ENCODE measurements at places on chromosomes 2 and 18.

DNA sequence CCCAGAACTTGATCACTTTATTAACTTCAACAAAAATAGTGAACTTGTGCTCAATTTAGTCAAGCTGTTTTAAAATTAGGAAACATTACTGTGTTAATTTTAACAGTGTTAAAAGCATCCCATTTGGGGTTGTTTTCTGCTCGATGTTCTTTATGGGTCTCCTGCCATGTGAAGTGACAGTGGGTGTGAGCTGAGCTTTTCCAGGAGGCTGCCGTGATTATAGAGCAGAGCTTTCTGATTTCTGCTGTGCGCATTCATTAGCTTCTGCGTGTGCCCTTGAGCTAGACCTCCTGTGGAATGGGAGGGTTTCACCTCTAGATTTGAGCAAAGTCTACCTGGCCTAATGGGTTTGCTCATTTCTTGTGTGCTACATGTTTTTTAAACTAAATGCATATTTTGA lies 121.5 kb downstream of the WDSUB1 start:
- DNase-seq = no peak

- DNase-seq = no peak
Observed at GRCh38 chr2:196551014-196551413, 88.5 kb upstream of the CCDC150 start.

- DNase-seq = no peak
Observed at GRCh38 chr18:64707052-64707451, 558.2 kb upstream of the LINC00305 start.

DNA sequence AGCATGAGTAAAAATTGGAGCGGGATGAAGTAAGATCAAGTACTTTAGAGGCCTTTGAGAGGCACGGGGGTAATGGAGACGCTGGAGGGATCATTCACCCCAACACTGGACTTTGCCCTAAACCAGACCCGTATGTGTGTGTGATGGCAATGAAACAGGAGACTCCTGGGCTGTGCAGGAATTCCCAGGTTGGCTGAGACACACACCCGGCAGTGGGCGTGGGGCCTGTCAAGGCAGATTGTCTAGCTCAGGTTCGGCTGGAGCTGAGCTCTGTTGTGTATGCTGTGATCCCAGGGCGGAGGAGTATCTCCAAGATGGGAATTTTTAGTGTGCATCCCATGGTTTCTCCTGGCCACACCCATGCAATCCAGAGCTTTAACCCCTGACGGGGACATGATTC lies 83.2 kb upstream of the MC2R start:
- DNase-seq = no peak

GRCh38 chr2:61660511-61661388 lies 122.6 kb upstream of the XPO1 start:
- DNase-seq = no peak

DNA sequence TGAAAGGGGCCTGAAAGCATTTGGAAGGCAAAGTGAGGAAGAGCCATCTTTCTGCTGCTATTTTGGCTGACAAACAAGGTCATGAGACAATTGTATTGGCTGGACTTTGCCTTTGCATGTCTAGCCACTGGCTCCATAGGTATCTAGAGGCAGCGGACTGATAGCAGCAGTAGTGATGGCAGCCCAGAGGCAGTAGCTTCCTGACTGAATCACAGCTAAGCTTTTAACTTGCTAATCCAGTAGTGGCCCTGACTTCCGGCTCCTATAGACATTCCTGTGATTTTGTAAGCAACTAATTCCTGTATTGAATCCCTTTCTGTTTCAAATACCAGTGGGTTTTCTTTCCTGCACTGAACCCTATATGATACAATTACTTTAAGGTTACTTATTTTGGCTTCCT lies 69.8 kb upstream of the PDE1A start:
- no peak for DNase-seq

- DNase-seq = no peak
Observed at GRCh38 chr2:31097962-31098613, 40.2 kb downstream of the GALNT14 start.

GRCh38 chr2:237026981-237027711 lies 58.5 kb upstream of the COPS8 start:
- no peak for DNase-seq

DNA sequence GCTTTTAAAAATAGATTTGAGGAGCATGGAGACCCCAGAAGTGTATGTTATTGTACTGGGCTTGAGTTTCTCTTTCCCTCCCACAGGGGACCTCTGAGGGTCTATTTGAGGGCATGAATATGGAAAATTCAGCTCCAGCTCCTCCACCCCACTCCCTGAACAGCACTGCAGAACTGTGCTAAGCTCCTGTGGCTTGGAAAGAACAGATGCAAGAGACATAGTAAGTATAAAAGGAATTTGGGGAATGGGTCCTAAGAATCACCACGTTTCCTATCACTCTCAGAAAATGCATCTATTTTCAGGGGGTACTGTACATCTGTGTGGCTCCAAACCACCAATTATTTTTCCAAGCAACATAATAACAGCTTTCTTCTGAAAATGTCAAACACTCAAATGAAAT lies 416.1 kb downstream of the ZNF521 start:
- DNase-seq = no peak

DNA sequence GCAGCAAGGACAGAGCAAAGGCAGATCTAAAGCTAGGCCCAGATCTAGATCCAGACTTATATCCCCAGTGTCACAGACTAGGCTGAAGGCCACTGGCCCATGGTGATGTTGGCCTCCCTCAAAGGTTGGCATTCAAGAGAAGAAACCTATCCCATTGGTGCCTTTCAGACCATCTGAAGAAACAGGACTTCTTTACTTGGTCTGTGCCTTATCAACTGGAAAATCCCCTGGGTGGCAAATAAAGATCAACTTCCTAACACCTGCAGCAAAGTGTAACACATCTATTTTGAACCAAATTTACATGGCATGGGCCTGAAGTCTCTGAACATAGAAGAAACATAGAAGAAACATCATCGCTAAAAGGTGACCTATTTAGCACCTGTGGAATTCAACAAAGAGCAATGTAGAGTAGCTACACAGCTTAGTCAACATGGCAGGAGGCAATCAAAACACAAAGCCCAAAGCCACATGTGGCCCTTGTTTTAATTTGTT lies 35.8 kb downstream of the METTL4 start:
- DNase-seq = no peak

- no peak for DNase-seq
Observed at GRCh38 chr2:69200107-69200520, 186.9 kb downstream of the GFPT1 start.

- no peak for DNase-seq
Observed at GRCh38 chr2:240585101-240585500, 1.4 kb upstream of the CAPN10 start.

DNA sequence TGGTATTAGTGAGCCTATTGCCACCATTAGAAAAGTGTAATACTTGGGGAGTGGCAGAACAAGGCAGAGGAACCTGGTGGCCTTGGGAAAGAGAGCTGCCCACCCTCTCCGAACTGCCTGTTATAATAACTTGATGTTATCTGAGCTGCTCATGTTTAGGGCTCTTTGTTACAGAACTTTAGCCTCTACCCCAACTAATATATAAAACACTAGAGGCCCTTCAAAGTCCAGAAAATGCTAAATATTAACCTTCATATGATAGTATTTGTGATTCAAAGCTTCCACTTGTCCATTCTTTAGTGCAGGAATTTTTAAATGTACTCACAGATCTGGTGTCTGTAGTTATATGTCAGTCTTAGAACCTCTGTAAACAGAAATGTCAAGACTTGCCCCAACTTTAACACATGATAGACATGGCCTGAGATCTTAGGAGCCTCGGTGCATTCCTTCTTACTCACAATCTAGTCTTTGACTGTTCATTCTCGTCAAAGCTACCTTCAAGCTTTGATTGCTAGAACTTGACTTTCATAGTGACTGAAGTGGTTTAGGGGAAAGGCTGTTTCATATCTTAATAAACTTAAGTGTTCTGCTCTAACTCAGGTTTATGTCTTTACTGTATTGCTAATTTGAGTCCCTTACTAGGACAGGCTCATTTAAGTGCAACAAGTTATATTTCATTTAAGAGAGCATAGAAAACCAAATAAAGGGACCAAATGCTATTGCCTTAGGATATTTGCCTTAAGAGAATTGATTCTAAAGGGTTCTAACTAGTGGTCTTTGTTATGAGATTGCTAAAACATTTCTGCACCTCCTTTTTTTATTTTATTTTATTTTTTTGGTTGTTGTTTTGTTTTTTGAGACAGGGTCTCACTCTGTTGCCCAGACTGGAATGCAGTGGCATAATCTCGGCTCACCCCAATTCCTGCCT lies 41.6 kb downstream of the DDX1 start:
- no peak for DNase-seq

DNA sequence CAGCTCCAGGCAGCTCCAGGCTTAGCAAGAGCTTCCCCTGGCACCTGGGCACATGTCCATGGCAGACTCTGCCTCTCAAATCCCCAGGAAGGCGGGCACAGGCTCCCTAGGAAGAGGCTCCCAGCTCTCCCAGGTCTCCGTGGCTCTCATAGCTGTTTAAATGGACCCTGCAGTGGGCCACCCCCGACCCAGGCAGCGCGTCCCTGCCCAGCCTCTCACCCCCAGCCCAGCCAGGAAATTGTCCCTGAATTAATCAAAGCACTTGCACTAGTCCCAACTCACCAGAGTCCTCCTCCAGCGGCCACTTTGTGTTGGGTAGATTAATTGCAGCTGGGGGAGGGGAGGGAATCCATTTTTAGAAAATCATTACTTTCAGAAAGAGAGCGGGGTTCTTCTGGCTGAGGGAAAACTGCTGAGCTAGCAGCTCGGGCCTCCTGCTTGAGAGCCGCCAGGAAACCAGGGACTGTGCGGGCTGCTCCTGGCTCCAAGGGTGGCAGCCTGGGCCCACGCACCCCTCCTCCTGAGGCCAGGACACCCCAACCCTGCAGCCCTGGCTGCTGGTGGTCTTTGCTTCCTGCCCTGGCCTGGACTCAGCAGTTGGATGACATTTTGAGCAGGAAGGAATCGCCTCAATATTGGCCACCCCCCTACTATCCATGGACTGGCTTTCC lies 36.0 kb downstream of the SMAD7 start:
- no peak for DNase-seq

DNA sequence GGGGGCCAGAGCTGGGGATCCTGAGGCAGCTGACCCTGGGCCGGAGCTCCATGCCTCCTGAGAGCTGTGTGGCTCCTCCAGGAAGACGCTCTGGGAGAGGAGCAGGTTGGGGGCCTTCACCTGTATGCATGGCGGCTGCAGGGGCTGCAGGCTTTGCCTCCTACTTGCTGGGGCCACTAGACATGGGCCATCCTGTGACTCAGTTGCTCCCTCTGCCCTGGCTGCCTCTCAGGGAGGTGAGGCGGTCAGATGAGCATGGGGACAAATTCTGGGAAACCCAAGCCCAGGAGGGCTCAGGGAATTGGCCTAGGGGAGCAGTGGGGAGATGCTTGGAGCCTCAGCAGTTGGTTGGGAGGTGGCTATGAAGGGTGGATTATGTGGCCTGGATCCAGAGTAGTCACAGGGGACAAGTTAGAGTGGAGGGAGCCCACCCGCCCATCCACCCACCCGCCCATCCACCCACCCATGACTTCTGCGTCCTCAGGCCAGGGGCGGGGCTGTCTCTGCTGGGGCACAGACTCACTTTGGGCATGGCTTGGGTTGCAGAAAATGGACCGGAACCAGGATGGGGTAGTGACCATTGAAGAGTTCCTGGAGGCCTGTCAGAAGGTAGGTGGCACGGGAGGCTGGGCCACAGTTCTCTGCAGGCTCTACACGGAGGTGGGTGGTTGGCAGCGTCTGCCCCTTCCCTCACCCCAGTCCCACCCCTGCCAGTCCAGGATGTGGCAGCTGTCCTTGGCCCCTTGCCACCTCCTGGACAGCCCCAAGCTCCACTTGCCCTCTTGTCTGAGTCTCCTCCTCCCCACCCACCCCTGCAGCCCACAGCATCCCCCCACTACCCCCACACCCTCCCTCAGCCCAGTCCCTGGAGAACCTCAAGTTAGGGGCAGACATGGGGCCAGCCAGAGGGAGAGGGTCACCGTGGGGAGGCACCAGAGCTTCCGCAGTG lies 19.5 kb upstream of the FAHD2A start:
- no peak for DNase-seq

- DNase-seq = no peak
Observed at GRCh38 chr2:42613281-42614064, 45.0 kb downstream of the MTA3 start.

GRCh38 chr2:100606726-100607343 lies 44.0 kb downstream of the PDCL3 start:
- DNase-seq = peak; percentile 17

Data from activated CD4-positive, alpha-beta T cell treated with anti-CD3 and anti-CD28 coated beads for 24 hours (primary cell).